Stimulated activated CD4-positive, alpha-beta T cell treated with anti-CD3 and anti-CD28 coated beads, Interleukin-15, amount 100 ng/mL, for 1 hour (primary cell): ENCODE measurements at places on chromosomes 3 and 15.

DNA sequence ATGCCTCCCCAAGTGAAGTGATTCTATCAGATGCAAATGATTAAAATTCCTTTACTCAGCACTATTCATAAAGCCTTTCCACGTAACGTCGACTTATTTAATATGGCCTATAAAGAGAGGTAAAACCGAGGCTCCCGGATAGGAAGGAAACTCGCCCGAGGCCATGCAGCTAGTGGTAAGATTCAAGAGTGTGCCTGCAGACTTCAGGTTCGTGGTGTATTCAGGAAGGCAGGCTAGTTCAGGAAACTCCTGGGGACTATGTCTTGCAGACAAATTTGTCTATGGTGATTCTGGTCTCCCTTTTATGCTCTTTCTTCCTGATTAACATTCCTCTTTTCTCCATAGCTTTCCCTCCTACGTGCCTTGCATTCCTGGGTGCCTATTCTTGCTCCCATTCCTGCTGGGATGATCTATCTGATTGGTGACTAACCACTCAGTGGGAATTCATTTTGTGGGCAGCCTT is 150.7 kb downstream of the SST start:
- no peak for DNase-seq

DNA sequence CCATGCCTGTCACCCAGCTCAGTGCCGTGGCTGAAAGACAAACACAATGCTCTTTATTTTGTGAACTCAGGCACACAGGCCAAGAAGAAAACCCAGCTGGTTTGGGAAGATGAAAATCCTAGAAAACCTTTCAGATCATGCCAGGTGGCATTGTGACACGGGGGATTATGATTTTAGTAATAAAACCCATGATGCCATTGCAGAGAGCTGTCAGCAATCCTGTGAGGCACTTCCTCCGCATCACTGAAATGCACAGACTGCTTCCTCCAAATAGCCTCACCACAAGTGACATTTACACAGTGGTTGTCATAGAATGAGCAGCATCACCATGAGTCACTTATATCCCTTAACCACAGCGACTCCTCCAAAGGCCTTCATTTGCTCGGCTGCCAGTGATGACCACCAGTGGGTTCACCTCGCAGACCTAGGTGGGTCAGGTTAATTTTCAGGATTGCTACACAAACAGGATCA is 22.7 kb downstream of the ABHD6 start:
- no peak for DNase-seq

DNA sequence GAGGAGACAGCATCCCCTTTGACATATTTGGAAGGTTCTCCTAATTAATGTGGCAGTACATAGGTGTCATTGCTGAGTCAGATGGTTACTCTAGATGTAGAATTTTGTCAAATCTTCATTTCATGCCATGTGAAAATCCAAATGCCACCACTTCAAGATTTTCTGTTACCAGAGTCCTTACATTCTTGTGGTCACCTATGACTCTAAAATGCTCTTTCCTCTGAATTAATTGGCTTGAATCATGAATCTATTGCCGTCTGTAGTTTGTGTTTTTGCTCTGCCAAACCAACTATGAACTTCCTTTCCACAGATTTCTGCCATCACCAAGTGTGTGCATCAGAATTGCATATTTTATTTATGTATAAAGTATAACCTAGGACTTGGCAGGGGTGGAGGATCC is 269.4 kb upstream of the ZPLD1 start:
- no peak for DNase-seq

DNA sequence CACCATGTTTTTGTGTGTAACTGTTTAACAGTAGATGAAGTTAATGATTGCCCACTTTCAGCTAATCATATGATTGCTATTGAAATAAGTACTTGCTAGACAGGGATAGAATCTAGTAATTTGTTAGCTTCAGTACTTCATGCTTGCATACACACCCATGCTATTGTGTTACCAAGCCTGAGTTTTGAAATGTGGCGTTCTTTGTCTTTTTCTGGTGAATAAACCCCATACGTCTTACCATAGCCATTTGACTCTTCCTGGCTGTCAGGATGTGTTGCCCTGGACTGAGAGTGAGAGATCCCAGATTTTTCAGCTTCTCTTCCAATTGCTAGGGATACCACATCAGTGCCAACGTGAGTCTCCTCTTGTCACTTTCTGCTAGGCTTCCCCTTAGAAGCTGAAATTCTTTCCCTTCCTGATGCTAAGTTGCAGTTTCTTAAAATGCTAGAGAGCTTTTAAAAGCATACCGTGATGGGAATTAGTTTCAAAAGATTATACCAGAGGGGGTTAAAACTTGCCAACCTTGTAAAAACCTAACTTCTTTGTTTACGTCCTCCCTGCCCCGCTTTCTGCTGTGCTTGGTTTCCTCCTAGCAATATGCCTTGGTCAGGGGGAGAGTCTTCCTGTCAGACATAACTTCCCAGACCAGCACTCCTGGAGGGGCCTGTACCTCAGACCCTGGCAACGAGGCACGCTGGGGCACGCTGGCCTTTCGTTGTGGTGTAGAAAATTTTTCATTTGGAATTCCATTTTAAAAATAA is 62.9 kb upstream of the ULK4 start:
- no peak for DNase-seq

DNA sequence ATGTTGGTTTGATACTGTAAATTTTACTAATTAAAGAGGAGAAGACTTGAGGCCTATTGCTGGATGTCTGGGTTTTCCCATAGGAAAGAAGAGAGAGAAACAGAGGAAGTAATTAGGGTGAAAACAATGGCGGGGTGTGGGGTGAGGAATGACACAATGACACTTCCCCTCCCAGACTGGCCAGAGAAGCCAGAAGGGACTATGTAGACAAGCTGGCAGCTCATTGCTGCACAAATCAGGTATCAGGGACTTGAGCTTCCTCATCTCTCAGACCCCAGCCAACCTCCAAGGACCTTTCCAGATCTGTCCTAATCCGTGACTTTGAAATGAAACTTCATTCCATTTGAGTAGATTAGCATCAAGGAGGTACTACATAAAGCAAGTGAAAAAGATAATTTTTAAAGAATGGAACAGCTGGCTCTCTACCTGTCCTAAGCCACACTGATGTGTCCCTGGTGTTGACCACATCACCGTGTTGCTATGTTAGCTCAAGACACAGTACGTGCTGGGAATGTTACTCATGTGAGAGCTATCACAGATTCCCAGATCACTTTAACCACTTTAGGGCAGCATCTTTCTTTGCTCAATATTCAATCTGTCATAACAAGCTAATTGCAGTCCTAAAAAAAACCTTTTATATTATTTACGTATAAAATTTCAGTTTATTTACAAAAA is 22.2 kb downstream of the TMEM212 start:
- DNase-seq = no peak

GRCh38 chr15:54675241-54675640 is 521.5 kb downstream of the RSL24D1 start:
- DNase-seq = no peak

DNA sequence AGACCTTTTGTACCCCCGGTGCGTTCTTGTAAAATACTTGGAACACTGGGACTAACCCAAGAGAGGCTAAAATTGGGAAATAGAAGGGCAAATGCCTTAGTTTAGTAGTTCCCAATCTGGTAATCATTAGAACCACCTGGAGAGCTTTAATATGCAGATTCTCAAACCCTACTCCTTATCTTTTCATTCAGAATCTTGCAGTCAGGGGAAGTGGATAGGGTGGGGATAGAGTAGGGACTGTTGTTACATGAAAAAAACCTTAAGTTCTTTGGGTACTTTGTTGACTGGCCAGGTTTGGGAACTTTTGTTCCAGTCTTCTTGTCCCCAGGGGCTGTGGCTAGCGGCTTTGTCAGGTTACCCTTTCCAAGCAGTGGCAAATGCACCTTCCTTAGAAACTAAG is 15.9 kb downstream of the MAPKBP1 start:
- DNase-seq = no peak

- DNase-seq = no peak
Observed at GRCh38 chr3:129162729-129163579, 2.1 kb upstream of the ISY1 start.

- no peak for DNase-seq
Observed at GRCh38 chr15:48144889-48145288, 24.1 kb downstream of the SLC24A5 start.

DNA sequence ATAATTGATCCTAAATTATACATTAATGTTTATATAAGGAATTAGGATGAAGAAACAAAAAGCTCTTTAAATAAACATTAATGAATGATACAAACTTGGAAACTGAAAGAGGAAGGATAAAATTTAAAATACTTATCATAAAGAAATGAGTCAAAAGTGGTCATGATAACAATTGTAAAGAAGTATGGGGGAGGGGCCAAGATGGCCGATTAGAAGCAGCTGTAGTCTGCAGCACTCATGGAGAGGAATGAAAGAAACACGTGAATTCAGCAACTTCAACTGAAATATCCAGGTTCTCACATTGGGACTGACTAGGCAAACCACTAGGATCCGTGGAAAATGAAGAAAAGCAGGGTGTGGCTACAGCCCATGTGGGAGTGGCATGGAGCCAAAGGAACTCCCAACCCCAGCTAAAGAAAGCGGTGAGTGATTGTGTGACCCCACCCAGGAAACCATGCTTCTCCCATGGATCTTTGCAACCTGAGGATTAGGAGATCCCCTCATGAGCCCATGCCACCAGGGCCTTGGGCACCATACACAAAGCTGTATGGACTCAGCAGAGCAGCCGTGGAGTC is 13.1 kb upstream of the CP start:
- no peak for DNase-seq

- no peak for DNase-seq
Observed at GRCh38 chr3:66297260-66297873, 76.6 kb downstream of the SLC25A26 start.

DNA sequence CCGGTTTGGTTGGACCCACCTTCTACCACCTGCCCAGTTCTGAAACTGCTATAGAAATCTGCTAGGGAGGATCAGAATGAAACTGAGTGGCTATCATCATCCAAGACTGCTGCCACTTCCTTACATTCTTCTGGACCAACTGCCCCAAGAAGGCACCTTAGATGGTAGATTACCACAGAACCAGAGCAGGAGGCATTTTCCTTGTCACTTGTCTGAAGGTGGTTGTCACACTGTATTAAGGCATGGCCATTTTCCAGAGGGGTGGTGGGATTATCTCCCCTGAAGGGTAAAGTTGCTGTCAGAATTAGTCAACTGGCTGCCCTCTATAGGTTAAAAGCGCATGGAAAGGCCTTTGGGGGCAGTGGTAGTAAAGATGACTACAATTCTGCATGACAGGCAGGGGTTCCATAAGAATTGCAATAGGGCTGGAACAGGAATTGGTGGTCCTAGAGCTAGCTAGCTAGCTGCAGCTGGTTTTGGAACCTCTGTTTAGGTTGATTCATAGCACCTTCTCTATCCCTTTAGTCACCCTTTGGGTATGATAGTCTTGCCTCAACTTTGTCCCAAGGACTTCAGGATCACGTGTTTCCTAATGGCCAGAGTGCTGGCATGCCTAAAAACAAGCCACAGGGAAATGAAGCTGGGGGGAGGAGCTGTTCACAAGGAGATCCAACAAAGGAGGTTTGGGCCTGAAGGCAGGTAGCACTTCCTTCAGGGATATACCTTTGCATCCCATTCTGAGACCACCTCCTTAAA is 4.8 kb upstream of the CSPG5 start:
- DNase-seq = no peak

GRCh38 chr3:177679568-177680471 is 482.5 kb upstream of the TBL1XR1 start:
- DNase-seq = no peak

GRCh38 chr3:108388136-108389132 is 92.1 kb downstream of the HHLA2 start:
- no peak for DNase-seq

DNA sequence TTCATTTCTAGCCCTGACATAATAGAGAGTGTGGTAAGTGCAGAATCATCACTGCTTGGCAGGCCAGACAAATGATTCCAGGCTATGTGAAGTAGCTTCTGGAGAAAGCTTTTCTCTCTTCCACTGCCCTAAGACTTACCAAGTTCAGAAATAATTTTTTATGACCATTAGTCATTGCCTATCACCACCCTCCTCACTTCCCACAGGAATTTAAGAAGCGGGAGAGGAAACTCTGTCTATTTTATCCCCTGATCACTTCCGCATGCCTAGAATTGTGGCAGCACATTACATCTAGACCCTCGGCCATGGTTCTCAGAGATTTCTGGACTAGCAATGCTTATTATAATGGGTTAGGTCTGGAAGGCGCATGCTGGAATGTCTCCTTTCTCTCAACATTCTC is 397.8 kb upstream of the NR2F2 start:
- DNase-seq = no peak

DNA sequence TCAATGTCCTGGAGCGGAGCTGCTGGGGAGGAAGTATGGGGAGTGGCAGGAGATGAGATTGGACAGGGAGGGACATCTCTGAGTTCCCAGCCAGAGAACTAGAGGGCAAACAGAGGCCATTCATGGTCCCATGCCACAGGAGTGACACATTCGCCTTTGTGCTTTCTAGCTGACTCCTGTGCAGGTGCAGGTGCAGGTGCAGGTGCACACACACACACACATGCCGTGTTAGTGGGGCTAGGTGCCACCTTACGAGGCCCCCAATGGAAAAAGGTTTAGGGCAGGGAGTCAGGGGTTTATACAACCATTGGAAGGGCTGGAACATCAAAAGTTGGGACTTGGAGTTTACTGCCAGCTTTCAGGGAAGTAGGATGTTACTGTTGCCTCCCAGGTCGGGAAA is 52.0 kb downstream of the TPRA1 start:
- no peak for DNase-seq

- DNase-seq = no peak
Observed at GRCh38 chr15:78790027-78790426, 21.2 kb downstream of the ADAMTS7 start.

DNA sequence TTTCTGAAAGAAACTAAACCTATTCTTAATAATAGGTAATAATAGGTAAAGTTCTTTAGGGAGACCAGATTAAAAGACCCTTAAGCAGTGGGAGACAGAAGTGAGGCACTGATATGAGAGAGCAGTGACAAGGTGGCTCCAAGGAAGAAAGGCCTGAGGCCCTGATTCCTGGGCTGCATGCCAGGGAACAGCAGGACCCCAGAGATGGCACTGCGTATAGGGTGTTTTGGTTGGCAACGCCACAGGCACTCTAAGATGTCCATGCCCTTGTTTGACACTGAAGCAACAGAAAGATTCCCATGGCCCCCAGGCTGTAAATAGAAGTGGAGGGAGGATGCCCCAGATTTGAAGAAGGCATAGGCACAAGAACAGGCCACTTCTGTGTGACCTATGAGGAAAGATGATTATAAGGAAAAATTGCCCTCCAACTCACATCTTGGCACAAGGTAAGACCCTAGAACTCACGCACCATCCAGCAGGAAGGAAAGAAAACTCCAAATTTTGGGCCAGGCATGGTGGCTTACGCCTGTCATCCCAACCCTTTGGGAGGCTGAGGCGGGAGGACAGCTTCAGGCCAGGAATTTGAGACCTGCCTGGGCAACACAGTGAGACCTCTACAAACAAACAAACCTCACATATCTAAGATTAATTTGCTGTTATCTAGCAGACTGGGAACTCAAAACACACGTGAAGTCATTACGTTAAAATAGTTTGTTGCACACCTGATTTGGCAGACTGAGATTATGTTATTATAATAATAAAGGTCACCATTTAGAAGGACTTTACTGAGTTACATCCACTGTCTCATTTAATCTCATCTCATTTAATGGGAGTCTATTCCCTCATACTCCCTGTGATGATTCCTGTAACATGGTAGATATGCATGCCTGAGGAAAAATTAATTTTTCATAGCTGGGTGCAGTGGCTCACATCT is 10.5 kb upstream of the BLM start:
- DNase-seq = no peak

GRCh38 chr3:190155752-190156151 is 35.1 kb upstream of the P3H2 start:
- DNase-seq = no peak
